ENCODE measurements at places on chromosomes 11 and 22.

GRCh38 chr11:100961633-100962032 is 168.0 kb downstream of the PGR start:
- no peak for DNase-seq

- no peak for DNase-seq
These were observed 4.4 kb downstream of the MRGPRE start for GRCh38 chr11:3227568-3228444.

DNA sequence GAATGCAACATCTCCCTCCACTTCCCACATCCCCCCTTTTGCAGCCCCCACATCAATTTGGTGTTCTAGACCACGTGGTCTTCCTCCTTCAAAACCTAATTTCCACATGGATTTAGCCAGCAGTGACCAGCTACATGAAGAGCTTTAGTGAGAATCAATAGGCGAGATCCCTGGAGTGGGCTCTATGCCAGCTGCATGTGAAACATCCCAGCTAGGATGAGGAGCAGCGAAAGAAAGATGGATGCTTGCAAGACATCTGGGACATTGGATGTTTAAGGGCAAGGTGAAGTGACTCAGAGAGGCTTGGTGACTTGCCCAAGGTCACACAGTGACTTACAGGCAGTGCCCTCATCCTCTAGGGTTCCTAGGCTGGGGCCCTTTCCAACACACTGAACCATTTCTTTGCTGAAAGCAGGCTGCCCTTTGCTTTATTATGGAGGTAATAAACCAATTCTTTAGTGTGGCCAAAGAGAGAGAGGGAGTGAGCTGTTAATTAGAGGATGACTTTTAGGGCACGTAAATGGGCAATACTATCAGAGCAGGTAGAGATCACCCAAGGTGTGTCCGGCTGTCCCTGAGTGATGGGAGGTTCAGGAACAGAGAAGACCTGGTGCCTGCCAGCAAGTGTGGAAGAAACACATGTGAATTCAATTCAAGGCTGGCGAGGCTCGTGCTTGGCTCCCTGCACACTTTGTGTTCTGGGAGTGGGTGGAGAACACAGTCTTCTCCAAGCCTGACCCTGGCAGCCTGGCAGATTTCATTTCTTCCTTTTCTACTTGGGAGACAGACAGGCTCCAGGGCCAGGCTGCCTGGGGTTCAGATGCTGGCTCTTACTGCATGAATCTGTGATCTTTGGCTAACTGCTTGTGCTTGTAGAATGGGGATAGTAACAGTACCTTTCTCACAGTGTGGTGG is 24.0 kb downstream of the TSPAN18 start:
- DNase-seq = no peak

DNA sequence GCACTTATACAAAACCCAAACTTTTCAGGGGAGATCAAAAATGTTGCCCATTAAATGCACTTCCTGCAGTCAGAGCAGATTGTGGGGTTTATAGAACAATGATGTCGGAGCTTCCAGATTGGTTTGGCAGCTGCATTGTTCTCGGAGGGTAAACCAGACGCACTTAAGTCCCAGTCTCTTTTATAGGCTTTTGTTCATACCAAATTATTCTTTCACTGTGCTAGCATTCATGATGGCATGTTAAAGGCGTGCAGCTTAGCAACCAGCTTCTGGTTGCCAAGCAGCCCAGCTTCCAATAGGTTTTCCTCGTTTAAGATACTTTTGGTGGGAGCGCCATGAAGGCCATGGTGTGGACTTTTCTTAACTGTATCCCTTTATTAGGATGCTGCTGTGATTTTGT is 40.9 kb downstream of the ZC3H12C start:
- DNase-seq = no peak

GRCh38 chr11:27977527-27977926 is 130.4 kb downstream of the KIF18A start:
- DNase-seq = no peak

- no peak for DNase-seq
These were observed 47.5 kb upstream of the GALNT18 start for GRCh38 chr11:11669233-11669846.
